Aorta (tissue), 5 donors: ENCODE measurements at places on chromosomes 12 and 14.

DNA sequence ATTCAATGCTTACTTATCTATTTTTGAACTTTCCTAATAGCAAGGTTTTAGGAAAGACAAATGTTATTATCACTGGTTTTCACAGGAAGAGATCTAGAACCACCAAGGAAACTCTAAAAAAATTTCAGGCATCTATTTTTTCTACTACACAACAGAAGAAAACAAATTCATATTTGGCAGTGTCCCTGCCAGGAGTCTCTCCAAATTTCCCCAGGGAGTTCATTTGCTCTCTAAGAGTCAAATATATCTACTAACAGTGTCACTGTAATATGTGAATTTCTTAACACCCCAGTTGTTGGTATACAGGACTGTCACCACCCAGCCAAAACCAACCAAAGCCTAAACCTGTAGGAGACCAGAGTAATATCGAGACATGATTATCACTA lies 83.4 kb downstream of the STXBP6 start:
- H3K27ac ChIP-seq, result no peak overlapping the region
- no peak overlapping the region for H3K4me3 ChIP-seq
- no peak for DNase-seq
- no peaks in the 10 kb centered on the region for H3K4me1 ChIP-seq

- H3K4me1 ChIP-seq, result no peaks in the 10 kb centered on the region
- H3K27me3 ChIP-seq, result no peaks in the 10 kb centered on the region
- H3K27ac ChIP-seq, result no peak overlapping the region
- H3K4me3 ChIP-seq, result no peak overlapping the region
- no peaks in the 10 kb centered on the region for H3K36me3 ChIP-seq
Measured at GRCh38 chr12:7916936-7917335, 19.1 kb downstream of the SLC2A3 start.

GRCh38 chr14:104724407-104724980 lies 465 bp downstream of the ADSS1 start:
- no peak for DNase-seq
- no peaks in the 10 kb centered on the region for H3K27me3 ChIP-seq
- H3K36me3 ChIP-seq, result no peaks in the 10 kb centered on the region
- H3K4me1 ChIP-seq, result no peaks in the 10 kb centered on the region

GRCh38 chr12:22538311-22538710 lies 6.0 kb downstream of the C2CD5 start:
- H3K4me1 ChIP-seq, result peaks cover 5% of the 10 kb centered on the region
- H3K27me3 ChIP-seq, result no peaks in the 10 kb centered on the region
- no peak overlapping the region for H3K4me3 ChIP-seq
- peaks cover 2% of the 10 kb centered on the region for H3K36me3 ChIP-seq

GRCh38 chr12:51449580-51450246 lies 25.1 kb downstream of the SLC4A8 start:
- no peak overlapping the region for H3K27ac ChIP-seq
- H3K4me1 ChIP-seq, result no peaks in the 10 kb centered on the region
- DNase-seq, result no peak

DNA sequence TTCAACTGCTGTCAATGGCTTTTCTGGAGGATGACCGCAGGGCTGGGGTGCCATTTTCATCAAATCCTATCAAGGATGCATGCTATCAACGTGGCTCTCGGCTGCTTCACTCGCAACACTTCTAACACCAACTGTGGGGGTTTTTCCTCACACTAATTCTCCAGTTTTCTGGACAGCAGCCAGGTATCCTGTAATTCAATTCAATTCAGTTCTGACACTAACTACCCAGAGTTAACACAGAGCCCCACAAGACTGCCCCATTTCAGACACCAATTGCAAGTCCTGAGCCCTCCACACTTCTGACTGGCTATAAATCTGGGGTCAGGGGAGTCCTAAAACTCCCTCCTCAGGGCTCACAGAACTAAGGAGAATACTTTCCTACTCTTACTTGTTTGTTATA lies 55.3 kb upstream of the TMCC3 start:
- H3K27me3 ChIP-seq, result no peaks in the 10 kb centered on the region
- no peak overlapping the region for H3K4me3 ChIP-seq
- no peak overlapping the region for H3K27ac ChIP-seq
- no peaks in the 10 kb centered on the region for H3K4me1 ChIP-seq

DNA sequence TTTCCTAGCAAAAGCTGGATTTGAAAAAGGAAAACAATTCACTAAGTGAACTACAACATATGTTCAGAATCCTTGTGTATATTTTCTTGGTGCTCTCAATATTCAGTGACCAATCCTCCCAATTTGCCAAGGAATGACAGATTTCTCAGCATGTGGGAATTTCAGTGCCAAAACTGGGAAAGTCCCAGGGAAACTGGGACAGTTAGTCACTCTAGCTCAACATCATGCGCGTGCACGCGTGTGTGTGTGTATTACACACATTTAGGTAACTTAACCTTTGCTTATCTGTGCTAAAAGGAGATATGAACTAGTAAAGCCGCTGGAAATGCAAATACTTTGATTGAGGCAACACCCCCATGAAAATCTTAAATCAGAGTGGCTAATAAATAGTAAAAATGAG lies 26.1 kb upstream of the SLC6A13 start:
- peak; percentile 75 for DNase-seq
- no peak overlapping the region for H3K27ac ChIP-seq
- H3K27me3 ChIP-seq, result no peaks in the 10 kb centered on the region
- peaks cover 12% of the 10 kb centered on the region for H3K36me3 ChIP-seq

DNA sequence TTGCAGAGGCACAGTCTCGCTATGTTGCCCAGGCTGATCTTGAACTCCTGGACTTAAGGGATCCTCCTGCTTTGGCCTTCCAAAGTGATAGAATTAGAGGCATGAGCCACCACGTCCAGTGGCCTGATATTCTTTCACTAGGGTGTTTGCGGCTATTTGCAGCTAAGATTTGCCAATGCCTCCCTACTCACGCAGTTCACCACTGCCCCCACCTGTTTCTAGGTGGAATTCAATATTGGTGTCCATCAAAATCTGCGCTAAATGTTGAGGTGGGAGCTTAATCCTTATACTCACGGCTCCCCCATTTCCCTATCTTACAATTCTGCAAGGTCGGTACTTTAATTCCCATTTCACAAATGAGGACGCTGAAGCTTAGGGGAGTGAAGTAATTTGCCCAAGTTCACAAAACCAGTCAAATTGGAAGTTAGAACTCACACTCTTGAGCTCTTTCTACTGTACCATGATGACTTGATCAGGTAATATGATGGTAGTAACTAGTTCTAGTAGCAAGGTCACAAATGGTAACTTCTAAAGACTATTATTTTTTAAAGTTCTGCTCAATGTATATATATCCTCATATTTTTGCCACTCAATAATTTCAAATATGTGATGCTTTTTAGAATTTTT lies 22.1 kb upstream of the LRRC9 start:
- no peak for DNase-seq
- no peak overlapping the region for H3K4me3 ChIP-seq
- H3K4me1 ChIP-seq, result no peaks in the 10 kb centered on the region

DNA sequence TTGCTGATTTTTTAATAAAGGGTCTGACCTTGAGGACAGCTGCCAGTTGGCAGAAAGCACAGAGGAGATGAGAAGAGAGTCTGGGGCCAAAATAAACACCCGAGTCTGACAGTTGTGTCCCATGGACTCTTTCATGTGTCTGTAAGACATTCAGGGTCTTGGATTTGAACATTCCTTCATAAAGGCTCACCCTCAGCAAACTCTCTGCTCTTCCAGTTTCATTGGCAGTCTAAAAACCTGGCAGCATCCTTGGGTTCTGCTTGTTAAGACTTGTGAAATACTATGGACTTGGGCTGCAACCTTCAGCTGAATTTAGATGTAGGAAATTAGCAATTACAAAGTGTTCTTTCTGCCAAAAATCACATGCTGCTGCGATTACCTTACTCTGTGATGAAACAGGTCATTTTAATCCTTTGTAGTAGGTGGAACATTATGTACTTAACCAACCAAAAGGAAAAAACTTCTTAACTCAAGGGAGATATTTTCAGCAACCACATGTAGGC lies 32.0 kb upstream of the LMNTD1 start:
- H3K36me3 ChIP-seq, result no peaks in the 10 kb centered on the region
- H3K4me3 ChIP-seq, result no peak overlapping the region
- no peaks in the 10 kb centered on the region for H3K27me3 ChIP-seq
- H3K27ac ChIP-seq, result no peak overlapping the region
- DNase-seq, result no peak

GRCh38 chr12:121038861-121039668 lies at the start of gene OASL:
OASL (minus strand) TSS chr12:121039246; CDS start chr12:121038971, 275 bp downstream.
- H3K36me3 ChIP-seq, result no peaks in the 10 kb centered on the region

- no peak overlapping the region for H3K27ac ChIP-seq
- no peaks in the 10 kb centered on the region for H3K27me3 ChIP-seq
- H3K4me1 ChIP-seq, result no peaks in the 10 kb centered on the region
- H3K36me3 ChIP-seq, result no peaks in the 10 kb centered on the region
- no peak overlapping the region for H3K4me3 ChIP-seq
Measured at GRCh38 chr12:34402899-34403705, 380.8 kb downstream of the ALG10 start.

DNA sequence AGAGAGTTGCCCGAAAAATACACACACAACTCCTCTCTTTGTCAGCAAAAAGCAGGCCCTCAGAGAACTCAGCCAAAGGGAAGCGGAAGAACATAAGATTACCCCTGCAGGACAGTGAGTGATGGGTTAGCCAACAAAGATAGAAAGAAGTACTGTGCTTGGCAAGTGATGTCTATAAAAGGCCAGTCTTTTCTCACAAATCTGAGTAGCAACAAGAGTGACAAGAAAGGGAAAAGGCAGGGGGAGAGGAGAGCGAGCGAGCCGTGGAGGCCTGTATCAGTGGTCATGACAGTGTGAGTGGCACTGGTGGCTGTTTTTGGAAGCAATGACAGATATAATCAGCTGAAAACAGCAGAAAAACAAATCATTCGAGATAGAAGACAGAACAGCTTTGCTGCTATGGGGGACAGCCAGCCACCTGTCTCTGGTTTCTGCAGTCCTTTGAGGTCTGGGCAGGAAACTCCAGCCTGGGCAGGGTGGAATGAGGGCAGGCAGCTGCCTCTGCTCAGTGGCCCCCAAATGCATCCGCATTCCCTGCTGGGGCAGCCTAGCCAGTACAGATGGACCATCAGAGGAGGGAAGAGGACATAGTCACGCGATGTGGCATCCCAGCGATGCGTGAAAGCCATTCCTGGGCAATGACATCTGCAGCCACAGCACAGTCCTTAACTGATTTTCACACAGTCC lies 74.7 kb downstream of the TRIM9 start:
- no peak overlapping the region for H3K4me3 ChIP-seq
- H3K27ac ChIP-seq, result no peak overlapping the region
- peak; percentile 29 for DNase-seq
- no peaks in the 10 kb centered on the region for H3K36me3 ChIP-seq

GRCh38 chr12:46749322-46749721 lies 76.5 kb downstream of the SLC38A4 start:
- H3K27ac ChIP-seq, result no peak overlapping the region
- no peaks in the 10 kb centered on the region for H3K4me1 ChIP-seq
- no peak for DNase-seq
- H3K4me3 ChIP-seq, result no peak overlapping the region
- H3K36me3 ChIP-seq, result no peaks in the 10 kb centered on the region

DNA sequence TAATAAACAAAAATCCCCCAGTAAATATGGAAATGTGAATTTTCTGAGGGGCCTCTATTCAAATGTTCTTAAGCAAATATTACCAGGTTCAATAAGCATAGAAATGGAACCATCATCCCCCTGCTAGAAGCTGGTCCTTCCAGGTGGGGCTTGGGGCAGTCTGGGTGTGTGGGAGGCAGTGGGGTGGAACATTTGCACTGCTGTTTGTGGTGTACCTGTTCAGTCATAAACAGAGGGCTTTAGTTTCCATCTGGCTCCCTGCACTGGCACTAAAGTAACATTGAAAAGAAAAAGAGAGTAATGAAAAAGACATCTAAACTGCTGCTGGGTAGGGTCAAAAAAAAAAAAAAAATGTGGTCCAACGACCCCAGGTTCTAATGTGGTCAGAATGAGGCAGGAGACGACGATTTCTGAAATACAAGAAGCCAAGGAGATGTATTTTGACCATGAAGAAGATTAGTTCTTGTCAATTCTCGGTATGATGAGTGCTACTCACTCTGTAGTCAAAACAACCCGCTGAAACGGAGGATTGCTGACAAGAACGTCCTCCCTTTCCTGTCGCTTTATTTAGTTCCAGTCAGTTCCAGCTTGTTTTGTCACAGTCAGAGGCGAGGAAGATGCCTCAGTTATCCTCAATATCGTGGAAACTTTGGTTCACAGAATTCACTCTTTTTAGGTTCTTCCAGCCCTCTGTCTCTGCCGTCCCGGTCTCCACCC lies 44.2 kb upstream of the MANSC4 start:
- no peak overlapping the region for H3K4me3 ChIP-seq
- no peak overlapping the region for H3K27ac ChIP-seq
- H3K4me1 ChIP-seq, result no peaks in the 10 kb centered on the region
- no peak for DNase-seq
- H3K27me3 ChIP-seq, result no peaks in the 10 kb centered on the region
- H3K36me3 ChIP-seq, result no peaks in the 10 kb centered on the region

DNA sequence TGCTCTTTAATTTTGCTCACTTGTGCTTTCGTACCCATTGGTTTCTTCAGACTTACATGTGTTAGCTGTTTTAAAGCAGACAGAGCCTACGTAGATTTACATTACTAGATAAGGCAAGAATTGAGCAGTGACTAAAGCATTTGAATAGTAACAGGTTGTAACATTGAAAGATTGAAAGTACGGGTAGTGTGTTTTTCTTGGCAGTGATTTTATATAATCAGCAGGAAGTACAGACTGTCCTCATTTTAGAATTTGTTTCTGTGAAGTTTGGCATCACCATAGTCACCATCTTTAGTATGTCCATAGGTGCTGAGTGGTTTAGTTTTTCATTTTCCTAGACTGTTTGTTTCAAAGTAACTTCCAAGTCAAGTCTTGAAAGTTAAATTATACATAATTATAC lies 14.0 kb downstream of the RTRAF start:
- H3K27me3 ChIP-seq, result no peaks in the 10 kb centered on the region
- no peak overlapping the region for H3K27ac ChIP-seq
- no peaks in the 10 kb centered on the region for H3K4me1 ChIP-seq
- DNase-seq, result no peak
- no peak overlapping the region for H3K4me3 ChIP-seq
- no peaks in the 10 kb centered on the region for H3K36me3 ChIP-seq

DNA sequence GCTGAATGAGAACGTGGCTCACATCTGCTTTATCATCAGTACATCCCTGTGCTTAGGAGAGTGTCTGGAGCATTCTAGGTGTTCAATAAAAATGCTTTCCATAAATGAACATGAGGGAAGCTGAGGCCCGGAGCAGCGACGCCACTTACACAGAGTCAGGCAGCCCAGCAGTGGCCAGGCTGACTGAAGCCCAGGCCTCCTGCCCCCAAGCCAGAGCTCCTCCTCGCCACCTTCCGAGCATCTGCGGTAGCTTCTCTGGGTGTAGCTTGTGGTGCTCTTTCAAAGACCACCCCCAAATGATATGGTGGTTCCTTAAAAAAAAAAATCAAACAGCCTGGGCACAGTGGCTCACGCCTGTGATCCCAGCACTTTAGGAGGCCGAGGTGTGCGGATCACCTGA lies 88.8 kb downstream of the FBXL14 start:
- no peak overlapping the region for H3K4me3 ChIP-seq
- H3K36me3 ChIP-seq, result no peaks in the 10 kb centered on the region
- no peaks in the 10 kb centered on the region for H3K4me1 ChIP-seq
